Activated gamma-delta T cell (primary cell): ENCODE measurements at places on chromosomes 6 and 20.

- DNase-seq: no peak
These were observed 271.9 kb upstream of the AGPAT4 start for GRCh38 chr6:161545741-161546140.

DNA sequence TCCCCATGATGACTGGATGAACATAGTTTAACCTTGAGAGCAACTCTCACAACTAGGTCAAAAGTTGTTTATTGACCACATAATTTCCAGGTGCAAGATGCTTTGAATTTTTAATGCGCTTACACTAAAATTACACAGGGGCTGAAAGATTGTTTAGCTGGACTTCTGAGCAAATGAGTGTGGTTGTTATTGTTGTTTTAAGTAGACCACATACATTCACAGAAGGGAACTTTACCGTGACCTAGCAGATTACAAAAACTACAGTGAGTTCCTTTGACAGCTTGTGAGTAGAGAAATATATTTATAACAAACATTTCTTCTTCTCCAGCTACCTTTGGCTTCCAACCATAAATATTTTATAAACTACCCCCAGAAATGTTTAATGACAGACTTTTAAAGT, 178.9 kb downstream of the UST start:
- no peak for DNase-seq

GRCh38 chr20:17343091-17343490, 116.3 kb downstream of the PCSK2 start:
- no peak for DNase-seq

- no peak for DNase-seq
These were observed 31.2 kb downstream of the OR14J1 start for GRCh38 chr6:29332676-29333075.

DNA sequence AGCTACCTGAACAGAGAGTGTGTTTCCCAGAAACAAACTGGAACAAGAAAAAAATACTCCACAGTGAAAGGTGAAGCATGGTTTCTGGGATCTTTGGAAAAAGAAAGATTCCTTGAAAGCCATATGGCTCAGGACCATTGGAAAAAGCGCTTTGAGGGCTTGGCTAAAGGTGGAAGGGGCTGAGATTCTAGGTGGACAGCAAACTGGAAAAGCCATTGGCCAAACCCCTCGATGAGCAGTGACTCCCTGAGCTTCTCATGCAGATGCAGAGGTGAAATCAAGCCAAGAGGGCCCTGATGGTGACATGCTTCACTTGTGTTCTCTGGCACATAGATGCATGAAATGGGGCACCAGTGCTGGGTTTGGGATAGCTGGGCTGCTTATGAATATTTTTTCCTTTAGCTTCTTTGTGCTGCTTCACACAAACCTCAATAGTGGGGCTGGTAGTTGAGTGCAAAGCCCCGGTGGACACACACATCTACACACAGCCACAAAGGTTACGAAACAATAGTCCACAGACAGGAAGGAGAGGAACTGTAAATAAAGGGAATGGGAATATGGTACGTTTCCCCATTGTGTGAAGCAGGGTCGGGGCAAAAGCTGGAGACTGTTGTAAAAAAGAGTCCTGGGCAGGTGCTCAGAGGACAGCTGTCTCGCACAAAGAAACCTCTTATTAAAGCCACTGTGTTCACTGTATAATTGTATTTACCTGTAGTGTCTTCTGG, 117.8 kb downstream of the FOXA2 start:
- no peak for DNase-seq

DNA sequence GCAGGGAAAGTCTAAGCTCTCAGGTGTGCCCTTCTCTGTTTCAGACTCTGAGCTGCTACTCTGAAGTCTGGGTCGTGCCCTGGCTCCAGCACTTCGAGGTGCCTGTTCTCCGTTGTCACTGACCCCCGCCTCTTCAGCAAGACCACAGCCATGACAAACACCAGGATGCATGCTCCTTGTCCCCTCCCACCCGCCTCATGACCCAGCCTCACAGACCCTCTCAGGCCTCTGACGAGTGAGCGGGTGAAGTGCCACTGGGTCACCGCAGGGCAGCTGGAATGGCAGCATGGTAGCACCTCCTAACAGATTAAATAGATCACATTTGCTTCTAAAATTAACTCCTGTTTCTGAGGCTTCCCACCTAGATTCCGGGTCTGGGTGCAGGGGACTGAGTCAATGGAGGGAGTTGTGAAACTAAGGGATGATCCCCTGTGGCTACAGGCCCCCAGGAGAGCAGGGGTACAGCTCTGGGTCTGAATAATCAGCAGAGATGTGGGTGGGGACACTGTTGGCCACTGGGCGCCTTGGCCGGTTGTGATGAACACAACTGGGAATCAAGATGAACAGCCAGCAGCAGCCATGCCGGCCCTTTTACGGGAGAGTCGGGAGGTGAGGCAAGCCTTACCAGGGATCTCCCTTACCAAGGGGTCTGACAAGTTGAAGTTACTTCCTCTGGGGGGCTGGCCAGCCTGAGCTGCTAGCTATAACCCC, 10.7 kb downstream of the CST7 start:
- no peak for DNase-seq

DNA sequence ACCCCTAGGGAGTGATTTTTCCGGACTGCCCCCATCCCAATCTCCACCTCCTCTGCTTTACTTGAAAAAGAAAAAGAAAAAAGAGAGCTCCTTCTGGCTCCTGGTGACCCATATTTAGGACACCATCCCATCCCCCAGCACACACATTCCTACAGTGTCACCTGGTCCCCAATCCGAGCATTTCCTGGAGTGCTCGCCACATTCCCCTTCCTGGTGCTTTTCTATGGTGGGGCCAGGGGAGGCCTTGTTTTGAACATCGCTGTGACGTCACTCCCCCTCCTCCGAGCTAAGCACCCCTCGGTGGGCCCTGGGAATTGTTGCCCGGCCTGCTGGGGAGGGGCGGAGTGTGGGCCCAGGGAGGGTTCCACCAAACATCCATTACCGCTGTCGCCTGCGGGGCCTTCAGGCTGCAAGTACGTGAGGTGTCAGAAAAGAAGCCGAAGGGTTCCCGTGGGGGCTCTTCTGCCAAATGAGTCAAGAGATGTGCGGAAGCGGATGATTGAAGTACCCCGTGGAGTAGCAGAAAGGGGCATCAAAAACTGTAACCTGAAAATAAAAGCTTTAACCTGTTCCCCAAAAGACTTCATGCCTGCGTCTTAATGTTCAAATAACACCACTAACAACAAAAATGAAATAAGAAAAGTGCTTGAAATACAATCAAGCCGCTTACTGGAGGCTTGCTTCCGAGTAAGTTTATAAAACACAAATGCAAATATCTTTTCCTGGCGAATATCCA, 2.8 kb upstream of the FOXC1 start:
- DNase-seq: no peak

DNA sequence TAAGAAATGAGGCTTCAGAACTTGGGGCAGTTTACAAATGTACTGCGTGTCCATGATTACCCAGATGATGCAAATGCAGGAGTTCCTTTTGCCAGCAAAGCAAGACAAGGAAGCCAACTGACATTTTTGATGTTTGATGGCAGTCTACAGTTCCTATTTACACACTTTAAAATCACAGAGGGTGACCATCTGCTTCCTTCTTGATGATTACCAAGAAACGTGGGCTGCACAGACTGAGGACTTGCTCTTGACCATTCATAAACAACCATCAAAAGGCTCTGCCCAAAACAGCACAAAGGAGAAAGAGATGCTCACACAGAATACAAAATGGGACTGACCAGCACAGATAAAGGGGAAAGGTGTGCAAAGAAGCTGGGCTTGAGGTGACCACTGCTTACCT, 79.8 kb upstream of the TRAF3IP2 start:
- no peak for DNase-seq

- DNase-seq: no peak
These were observed 53.5 kb downstream of the AGPAT4 start for GRCh38 chr6:161220346-161220745.

GRCh38 chr6:3789896-3790558, 38.5 kb upstream of the PXDC1 start:
- no peak for DNase-seq

DNA sequence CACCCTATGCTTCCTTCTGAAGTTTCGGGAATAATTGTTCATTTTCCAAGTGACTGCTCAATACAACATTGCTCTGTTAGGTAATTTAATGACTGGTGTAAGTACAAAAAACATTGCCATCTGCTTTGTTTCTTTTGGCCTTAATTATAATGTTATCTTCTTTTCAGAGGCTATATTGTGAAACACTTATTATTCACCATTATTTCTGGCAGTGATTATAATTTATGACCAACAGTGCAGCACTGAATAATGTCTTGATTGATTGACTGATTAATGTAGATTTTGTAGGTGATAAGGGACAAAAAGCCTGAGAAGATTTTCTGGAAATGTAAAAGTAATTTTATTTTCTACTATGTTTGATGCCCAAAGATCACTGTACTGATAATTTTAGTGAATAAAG, 377.7 kb downstream of the PLCB1 start:
- DNase-seq: no peak

DNA sequence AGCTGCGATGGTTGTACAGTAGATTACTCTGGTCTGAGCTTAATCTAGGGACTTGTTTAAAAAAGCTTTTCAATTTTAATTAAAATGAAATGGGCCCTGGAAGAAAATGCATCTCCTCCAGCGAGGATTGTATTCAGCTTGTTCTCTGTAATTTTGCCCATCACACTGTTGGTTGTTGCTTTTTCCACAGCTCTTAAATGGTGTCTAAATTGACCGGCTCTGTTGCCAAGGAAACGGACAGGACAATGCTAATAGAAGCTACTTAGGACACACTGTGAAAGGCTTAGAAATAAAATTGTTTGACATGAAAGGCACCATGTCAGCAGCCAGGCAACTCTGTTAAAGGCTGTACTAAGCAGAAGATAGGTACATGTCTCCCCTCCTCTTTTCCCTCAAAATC, 116.7 kb upstream of the NRSN1 start:
- DNase-seq: no peak

DNA sequence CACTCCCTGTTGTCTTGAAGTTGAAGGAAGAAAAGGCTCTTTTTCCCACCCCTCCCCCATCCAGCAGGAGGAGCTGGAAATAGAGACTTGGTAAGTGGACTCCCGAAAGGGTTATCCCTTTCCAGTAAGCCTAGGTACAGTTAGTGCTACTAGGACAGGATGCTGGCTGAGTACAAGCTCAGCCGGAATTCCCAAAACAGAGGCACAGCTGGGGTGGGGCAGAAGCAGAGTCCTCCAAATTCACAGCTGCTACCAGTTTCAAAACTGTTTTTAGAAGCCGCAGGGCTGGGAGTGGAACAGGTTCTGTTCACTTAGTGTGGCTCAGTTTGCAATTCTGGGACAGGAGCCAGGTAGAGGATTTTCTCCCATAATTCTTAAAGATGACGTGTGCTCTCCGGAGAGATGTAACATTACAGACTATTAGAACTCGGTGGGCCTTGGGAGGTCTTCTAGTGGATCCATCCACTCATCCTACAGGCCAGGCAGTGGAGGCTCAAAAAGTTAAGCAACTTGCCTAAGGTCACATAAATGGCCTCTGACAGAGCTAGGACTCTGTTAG, 19.0 kb upstream of the UTRN start:
- no peak for DNase-seq

DNA sequence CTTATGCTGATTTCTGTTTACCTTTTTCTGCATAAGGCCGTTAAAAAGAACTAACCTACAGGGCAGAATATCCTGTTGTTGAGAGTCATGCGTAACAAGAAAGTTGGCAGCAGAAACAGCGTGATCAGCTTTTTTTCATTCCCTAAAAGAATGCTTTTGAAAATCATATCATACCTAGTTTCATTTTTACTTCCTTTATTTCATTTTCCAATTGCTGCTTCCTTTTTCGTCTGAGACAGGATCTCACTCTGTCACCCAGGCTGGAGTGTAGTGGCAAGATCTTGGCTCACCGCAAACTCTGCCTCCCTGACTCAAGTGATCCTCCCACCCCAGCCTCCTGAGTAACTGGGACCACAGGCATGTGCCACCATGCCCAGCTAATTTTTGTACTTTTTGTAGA, 4.1 kb downstream of the CALHM6 start:
- DNase-seq: no peak
